GM23248 (cell line): ENCODE measurements at places on chromosomes 2 and 18. TPM values are rescaled to one million over a fixed set of nuclear protein-coding genes. Genes with fewer than 3 reads are reported as not detected.

DNA sequence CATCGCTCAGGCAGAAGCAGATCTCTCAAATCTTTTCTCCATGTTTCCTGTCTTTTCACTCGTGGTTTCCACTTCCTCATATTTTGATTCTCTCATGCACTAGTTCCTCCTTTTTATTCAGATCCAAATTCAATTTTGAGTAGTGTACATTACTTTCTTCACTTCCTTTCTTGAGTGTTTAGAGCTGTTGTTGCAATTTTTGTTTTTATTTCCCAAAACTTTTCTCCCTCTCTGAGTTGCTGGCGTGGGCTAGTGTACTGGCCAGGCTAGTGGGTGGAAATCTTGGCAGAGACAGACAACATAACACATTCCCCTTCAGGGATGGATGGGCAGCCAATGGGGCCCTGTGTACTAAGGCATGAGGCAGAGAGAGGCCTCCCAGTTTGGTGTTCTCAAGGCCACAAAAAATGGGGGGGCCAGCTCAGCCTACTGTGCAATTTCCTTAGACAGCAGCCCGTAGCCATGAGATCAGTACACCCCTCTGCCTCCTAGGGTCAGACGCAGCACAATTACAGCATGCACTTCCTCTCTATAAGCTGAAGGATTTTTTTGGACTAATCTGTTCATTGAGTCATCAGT lies 145.1 kb upstream of the PID1 start:
- peaks cover 16% of the 10 kb centered on the region for H3K4me1 ChIP-seq
- H3K36me3 ChIP-seq, result no peaks in the 10 kb centered on the region
- DNase-seq, result peak; percentile 71
- H3K27me3 ChIP-seq, result no peaks in the 10 kb centered on the region
- H3K27ac ChIP-seq, result peak overlapping the region; percentile 34

DNA sequence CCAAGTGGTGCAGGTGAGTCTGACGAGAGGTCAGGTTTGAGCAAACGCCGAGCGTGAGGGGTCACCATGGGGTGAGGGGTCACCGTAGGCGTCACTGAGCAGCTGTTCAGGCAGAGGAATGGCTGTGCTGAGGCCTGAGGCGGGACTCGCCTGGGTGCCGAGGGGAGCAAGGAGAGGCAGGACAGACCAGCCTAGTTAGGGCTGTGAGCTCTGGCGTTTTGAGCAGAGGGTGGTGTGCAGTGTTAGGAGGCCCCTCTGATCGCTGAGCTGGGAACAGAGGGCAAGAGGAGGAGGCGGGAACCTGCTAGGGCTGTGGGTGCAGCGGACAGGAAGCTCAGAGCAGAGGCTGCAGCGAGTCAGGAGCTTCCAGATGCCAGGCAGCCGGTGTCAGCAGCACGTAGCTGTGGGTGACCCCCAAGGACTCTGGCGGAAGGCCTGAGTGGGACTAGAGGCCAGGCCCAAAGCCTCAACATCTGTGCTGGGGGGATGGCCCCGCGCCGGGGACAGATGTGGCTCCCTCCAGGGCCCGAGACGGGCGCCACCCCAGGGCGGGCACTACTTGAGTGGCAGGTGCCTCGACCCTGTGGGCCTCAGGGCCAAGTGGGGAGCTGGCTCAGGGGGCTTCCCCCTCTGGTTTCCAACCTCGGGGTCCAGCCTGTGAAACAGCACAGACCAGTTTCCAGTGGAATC lies 55.7 kb downstream of the KCNG2 start:
- no peak overlapping the region for H3K27ac ChIP-seq
- no peak for DNase-seq
- H3K36me3 ChIP-seq, result no peaks in the 10 kb centered on the region
- H3K4me3 ChIP-seq, result no peak overlapping the region
- H3K27me3 ChIP-seq, result peaks cover 24% of the 10 kb centered on the region
- no peaks in the 10 kb centered on the region for H3K4me1 ChIP-seq

DNA sequence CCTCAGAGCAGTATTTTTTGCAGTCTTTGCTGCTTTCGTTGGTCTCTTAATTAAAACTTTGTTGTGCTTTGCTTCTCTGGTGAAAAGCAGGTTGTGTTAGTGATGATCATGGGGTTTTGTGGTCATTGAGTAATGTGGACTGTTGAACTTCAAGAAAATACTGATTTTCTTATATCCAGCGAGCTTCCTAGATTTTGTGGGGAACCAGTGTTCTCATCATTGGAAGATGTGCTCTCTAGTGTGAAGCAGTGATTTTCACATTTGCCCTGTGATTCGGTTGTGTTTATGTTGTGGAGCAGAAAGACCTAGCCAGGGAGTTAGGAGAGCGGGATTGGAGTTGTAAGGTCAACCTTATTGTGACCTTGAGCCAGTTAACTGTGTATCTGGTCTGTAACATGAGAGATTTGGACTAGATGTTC lies 12.4 kb downstream of the ASAP2 start:
- no peak overlapping the region for H3K4me3 ChIP-seq
- H3K36me3 ChIP-seq, result no peaks in the 10 kb centered on the region
- DNase-seq, result no peak
- H3K27me3 ChIP-seq, result no peaks in the 10 kb centered on the region
- peaks cover 74% of the 10 kb centered on the region for H3K4me1 ChIP-seq

Gene ST8SIA5
- 0.13 TPM in 1 of 2 replicates, not detected in the other for total RNA-seq

- no peak for DNase-seq
- no peak overlapping the region for H3K27ac ChIP-seq
- peaks cover 19% of the 10 kb centered on the region; the same call in 1 of the 2 replicates for H3K27me3 ChIP-seq
- H3K36me3 ChIP-seq, result no peaks in the 10 kb centered on the region
- H3K4me3 ChIP-seq, result no peak overlapping the region
- no peaks in the 10 kb centered on the region for H3K4me1 ChIP-seq
These were observed 558.8 kb upstream of the CHAC2 start for GRCh38 chr2:53208815-53209214.

DNA sequence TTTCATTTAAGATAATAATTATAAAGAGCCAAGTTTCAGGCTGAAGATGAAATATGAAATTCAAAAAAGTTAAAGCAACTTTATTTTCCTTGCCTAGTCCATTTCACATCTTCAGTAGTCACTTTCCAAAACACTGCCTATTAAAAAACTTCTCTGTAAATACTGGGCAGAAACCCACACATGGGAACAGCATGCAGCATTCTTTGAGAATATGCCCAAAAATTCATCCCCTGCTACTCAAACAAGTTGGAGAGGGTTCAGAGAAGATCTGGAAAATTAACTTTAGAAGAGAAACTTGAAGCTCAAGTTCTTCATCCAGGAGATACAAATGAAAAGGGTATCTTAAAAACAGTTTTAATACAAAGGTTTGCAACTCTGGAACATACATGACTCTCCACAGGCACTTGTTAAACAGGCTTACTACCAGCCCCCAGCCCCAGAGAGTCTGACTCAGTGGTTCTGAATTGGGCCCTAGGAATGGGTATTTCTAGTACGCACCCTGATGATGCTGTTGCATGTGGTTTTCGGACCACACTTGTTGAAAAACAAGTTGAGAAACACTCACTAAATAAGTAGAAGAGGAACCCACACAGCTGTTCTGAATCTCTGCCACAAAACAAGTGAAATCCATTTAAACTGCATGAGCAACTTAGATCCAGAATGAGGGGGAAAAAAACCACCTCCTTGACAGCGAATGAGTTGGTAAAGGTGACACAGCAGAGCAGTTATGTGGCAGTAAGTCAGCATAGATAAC lies 329.1 kb downstream of the SATB2 start:
- no peaks in the 10 kb centered on the region for H3K27me3 ChIP-seq
- H3K36me3 ChIP-seq, result no peaks in the 10 kb centered on the region
- H3K4me3 ChIP-seq, result no peak overlapping the region
- DNase-seq, result peak; percentile 40
- no peak overlapping the region for H3K27ac ChIP-seq

DNA sequence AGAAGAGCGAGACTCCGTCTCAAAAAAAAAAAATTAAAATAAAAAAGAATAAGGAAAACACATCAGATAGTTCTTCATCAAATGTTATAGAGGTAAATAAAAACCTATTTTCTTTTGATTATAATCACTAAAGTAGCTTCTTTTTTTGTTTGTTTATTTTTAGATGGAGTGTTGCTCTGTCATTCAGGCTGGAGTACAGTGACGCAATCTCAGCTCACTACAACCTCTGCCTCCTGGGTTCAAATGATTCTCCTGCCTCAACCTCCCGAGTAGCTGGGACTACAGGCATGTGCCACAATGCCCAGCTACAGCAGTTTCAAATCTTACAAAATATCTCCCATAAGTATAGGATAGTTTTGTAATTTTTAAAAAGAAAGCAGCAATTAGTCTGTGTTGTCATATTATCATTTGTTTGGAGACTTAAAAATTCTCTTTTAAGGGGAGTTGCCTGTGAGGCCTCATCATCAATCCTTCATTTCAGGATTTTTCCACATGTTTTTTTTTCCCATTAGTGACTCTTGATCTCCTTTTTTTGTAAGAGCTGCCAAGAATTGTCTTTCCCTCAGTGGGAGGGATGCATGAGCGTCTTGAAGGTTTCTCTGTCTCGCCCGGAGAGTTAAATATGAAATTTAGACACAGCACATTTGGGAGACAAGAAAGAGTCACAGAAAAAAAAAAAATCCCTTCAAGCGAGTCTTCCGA lies 275.9 kb downstream of the CDCA7 start:
- no peaks in the 10 kb centered on the region for H3K27me3 ChIP-seq
- no peaks in the 10 kb centered on the region for H3K36me3 ChIP-seq
- peak overlapping the region; percentile 41 for H3K4me3 ChIP-seq

GRCh38 chr18:29174891-29175290 lies 998.0 kb upstream of the CDH2 start:
- H3K27ac ChIP-seq, result no peak overlapping the region
- no peak overlapping the region for H3K4me3 ChIP-seq
- H3K27me3 ChIP-seq, result no peaks in the 10 kb centered on the region
- peaks cover 30% of the 10 kb centered on the region for H3K4me1 ChIP-seq

Gene LINC00305
- total RNA-seq, result not detected in 2 replicates

Gene KYNU
- total RNA-seq, result under 0.01 TPM in 1 of 2 replicates, not detected in the other

Gene AQP12B
- total RNA-seq, result not detected in 2 replicates

GRCh38 chr2:69375494-69376353 lies 11.3 kb downstream of the GFPT1 start:
- no peak overlapping the region for H3K4me3 ChIP-seq
- H3K27ac ChIP-seq, result peak overlapping the region; percentile 30
- no peaks in the 10 kb centered on the region for H3K27me3 ChIP-seq
- H3K36me3 ChIP-seq, result peaks cover 33% of the 10 kb centered on the region

DNA sequence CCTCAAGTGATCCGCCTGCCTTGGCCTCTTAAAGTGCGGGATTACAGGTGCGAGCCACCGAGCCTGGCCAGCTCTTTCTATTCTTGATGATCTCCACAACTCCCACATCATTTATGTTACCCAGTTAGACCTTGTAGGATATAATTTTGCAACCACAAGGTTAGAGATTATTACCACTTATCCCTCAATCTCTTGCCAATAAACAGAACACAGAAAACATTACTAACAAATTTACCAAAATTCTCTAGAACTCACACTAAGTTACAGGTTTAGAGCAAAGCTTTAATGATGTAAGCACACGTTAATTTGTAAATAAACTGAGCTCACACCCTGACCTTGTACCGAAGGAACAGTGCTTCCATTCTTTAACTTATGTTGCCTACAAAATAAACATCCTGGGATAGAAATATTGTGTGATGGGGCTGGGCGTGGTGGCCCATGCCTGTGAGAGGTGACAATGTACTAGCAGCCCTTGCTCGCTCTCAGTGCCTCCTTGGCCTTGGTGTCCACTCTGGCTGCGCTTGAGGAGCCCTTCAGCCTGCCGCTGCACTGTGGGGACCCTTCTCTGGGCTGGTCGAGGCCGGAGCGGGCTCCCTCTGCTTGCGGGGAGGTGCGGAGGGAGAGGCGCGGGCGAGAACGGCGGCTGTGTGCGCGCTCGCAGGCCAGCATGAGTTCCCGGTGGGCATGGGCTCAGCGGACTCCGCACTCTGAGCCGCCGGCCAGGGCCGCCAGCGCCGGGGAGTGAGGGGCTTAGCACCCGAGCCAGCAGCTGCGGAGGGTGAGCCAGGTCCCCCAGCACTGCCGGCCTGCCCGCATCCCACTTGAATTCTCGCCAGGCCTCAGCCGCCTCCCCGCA lies 42.1 kb upstream of the ITSN2 start:
- peaks cover 19% of the 10 kb centered on the region; the same call in 1 of the 2 replicates for H3K27me3 ChIP-seq
- no peak overlapping the region for H3K27ac ChIP-seq
- peak overlapping the region; percentile 37; the same call in 1 of the 2 replicates for H3K4me3 ChIP-seq
- H3K36me3 ChIP-seq, result no peaks in the 10 kb centered on the region
- H3K4me1 ChIP-seq, result peaks cover 9% of the 10 kb centered on the region

- no peak overlapping the region for H3K4me3 ChIP-seq
- peaks cover 19% of the 10 kb centered on the region for H3K27me3 ChIP-seq
- DNase-seq, result no peak
- H3K36me3 ChIP-seq, result no peaks in the 10 kb centered on the region
- H3K4me1 ChIP-seq, result no peaks in the 10 kb centered on the region
These were observed 16.5 kb upstream of the OR6B3 start for GRCh38 chr2:240069829-240070228.

GRCh38 chr2:54469484-54470053 lies 13.4 kb downstream of the SPTBN1 start:
- H3K4me3 ChIP-seq, result no peak overlapping the region
- no peak for DNase-seq
- H3K27me3 ChIP-seq, result no peaks in the 10 kb centered on the region
- H3K4me1 ChIP-seq, result peaks cover 46% of the 10 kb centered on the region
- H3K36me3 ChIP-seq, result no peaks in the 10 kb centered on the region
- peak overlapping the region; percentile 20 for H3K27ac ChIP-seq

DNA sequence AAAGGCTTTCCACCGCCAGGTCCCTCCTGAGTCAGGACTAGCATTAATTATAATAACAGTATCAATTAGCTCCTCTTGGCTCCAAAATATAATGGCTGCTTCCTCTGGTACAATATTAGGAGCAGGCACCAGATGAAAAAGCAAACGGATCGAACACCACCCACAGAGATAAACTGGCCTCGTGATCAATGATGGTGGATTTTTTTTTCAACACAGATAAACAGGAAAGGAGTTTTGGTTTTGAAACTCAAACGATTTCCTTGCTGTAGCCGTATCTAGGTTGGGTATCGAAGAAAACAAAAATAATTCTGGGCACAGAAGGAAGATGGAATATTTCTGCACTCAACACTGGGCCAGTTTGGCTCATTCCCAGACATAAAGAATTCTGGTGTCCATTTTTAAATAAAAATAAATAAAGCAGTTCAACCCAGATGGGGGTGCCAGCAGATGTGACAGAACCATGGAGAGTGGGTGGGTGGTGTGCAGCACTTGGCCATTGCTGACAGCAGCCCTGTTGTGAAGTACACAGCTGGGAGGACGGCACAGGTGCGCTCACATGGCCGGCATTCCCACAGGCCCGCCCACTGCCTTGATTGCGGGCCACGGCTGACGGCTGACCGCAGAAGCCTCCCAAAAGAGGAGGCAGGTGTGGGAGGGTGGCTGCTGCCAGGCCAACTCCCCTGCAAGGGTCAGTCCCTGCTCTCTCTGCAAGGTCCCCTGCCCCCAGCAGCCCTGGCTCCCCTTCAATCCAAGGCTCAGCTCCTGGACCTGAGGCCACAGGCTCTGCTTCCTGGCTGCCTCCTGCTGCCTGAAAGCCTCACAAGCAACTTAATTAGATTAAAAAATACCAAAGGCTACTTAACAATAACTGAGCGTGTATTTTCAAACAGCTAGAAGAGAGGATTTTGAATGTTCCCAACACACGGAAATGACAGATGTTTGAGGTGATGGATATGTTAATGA lies 351.9 kb upstream of the ID2 start:
- no peaks in the 10 kb centered on the region for H3K36me3 ChIP-seq
- H3K4me3 ChIP-seq, result no peak overlapping the region
- no peaks in the 10 kb centered on the region for H3K27me3 ChIP-seq
- H3K27ac ChIP-seq, result no peak overlapping the region

GRCh38 chr2:32192418-32192817 lies 26.8 kb downstream of the SLC30A6 start:
- peaks cover 15% of the 10 kb centered on the region for H3K36me3 ChIP-seq
- H3K4me3 ChIP-seq, result no peak overlapping the region
- H3K27ac ChIP-seq, result no peak overlapping the region
- no peaks in the 10 kb centered on the region for H3K27me3 ChIP-seq

Gene GALNT5
- 114 and 117 TPM in 2 replicates for total RNA-seq
